ENCODE measurements at places on chromosomes 6 and 20.

DNA sequence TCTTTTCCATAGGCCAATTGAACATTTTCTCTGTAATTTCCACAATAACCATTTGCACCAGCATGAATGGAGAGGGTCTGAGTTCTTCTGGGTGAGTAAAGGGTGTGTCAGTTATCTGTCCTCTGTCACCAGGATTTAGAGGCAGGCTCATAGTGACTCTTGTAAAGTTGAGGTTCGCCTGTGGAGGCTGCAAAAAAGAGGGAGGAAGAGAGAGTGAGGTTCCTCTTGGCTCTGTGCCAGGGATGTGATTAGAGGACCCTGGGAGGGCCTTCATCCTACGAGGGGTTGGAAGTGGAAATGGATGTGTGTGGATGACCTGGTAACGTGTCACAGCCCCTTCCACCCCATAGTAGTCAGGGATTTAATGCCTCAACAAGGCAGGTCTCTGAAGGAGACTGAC lies 242.0 kb downstream of the ESR1 start:
- no peaks in the 10 kb centered on the region for H3K36me3 ChIP-seq
- H3K27ac ChIP-seq = no peak overlapping the region
- H3K27me3 ChIP-seq = no peaks in the 10 kb centered on the region
- no peak overlapping the region for H3K4me3 ChIP-seq

DNA sequence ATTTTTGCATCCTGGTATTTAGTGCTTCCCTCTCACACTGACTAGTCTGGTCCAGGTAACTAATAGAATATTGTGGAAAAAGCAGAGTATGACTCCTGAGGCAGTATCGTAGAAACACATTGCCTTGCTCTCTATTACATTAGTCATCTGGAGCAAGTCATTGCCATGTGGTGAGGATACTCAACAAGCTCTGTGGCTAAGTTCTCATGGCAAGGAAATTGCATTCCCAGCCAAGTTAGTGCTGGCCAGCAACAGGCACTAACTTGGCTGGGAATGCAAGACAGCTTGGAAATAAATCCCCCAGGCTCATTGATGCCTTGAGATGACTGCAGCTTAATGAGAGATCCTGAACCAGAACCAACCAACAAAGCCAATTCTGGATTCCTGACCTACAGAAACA lies 39.7 kb upstream of the HTR1B start:
- no peaks in the 10 kb centered on the region for H3K36me3 ChIP-seq
- H3K4me3 ChIP-seq = no peak overlapping the region
- no peaks in the 10 kb centered on the region for H3K4me1 ChIP-seq
- no peaks in the 10 kb centered on the region for H3K27me3 ChIP-seq
- no peak overlapping the region for H3K27ac ChIP-seq

- peak; percentile 89 for DNase-seq
- H3K27me3 ChIP-seq = no peaks in the 10 kb centered on the region
- peak overlapping the region; percentile 62 for H3K4me3 ChIP-seq
Measured at GRCh38 chr20:51541189-51542032, 1.1 kb downstream of the NFATC2 start.

- no peak overlapping the region for H3K27ac ChIP-seq
- no peaks in the 10 kb centered on the region for H3K4me1 ChIP-seq
- H3K36me3 ChIP-seq = no peaks in the 10 kb centered on the region
- H3K4me3 ChIP-seq = no peak overlapping the region
- DNase-seq = no peak
Measured at GRCh38 chr20:38112930-38113294, 52.2 kb downstream of the TGM2 start.

Data from spleen (tissue), 13 donors.